ENCODE measurements at places on chromosomes 16 and 17.

- peak; percentile 83 for DNase-seq
Observed at GRCh38 chr17:4945176-4945943, 3.0 kb downstream of the PFN1 start.

- no peak for DNase-seq
Observed at GRCh38 chr17:28907709-28908475, 5.0 kb upstream of the DHRS13 start.

- no peak for DNase-seq
Observed at GRCh38 chr17:14693382-14693781, 392.5 kb downstream of the HS3ST3B1 start.

DNA sequence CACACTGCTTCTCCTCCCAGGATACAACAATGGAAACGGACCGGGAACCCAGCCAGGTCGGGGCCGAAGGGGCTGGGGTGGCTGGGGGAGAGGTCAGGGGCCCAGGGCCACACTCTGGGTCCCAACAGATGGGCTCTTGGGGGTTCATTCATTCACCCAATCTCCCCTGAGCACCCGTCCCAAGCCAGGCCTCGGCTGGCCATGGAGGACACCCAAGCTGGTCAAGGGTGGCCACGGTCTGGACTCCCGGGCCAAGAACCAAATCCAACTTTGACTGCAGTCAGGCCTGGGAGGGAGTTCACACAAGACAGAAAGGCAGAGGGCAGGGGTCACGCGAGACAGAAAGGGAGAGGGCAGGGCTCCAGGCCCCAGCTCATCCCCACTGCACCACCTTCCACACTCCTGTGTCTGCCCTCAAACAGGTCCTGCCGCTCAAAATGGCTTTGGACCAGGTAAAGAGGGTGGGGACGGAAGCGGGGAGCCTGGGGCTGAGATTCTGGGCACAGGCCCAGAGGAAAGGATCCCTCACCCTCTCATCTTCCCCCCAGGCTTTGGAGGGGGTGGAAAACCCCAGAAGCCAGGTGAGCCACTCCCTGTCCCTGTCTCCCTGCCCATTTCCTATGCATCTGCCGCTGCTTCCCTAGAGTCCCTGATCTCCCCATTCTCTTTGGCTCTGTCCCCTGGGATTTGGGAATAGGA lies 12.3 kb upstream of the PKMYT1 start:
- no peak for DNase-seq

- no peak for DNase-seq
Observed at GRCh38 chr17:70658840-70659239, 489.5 kb downstream of the KCNJ2 start.

GRCh38 chr17:40281663-40282062 lies 6.0 kb upstream of the CDC6 start:
- DNase-seq, result no peak

DNA sequence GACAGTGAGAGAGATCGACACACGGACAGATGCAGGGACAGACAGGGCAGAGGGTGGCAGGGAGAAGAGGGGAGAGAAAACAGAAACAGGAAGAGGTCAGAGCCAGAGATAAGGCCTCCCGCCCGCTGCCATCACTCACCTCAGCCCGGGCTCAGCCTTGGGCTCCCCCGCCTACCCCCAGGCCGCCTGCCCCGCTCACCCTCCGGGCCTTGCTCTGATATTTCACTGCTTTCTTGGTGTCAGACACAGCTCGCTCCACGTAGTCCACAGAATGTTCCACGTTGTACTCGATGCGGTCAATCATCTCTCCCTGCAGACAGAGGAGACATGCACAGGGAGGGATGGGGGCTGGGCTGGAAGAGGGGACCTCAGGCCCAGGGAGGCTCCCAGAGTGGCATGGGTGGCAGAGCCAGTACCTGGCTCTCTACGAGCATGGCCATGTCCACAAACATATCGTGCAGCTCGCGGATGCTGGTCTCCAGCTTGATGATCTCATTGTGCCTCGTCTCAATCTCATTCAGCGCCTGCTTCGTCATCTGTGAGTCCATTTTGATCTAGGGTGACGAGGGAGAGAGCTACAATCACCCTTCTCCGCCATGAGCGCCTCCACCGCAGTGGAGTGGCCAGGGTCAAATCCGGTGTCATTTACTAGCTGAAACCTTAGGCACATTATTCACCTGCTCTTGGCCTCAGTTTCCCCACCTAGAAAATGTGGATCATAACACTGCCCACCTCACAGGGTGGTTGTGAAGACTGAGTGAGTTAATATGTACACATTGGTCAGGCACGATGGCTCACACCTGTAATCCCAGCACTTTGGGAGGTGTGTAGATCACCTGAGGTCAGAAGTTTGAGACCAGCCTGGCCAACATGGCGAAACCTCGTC lies 8.2 kb downstream of the HSD3B7 start:
- DNase-seq, result no peak

GRCh38 chr16:35492225-35492624 lies 2032.8 kb downstream of the TP53TG3F start:
- no peak for DNase-seq

GRCh38 chr16:21023509-21024202 lies 123.1 kb downstream of the LYRM1 start:
- DNase-seq, result no peak

DNA sequence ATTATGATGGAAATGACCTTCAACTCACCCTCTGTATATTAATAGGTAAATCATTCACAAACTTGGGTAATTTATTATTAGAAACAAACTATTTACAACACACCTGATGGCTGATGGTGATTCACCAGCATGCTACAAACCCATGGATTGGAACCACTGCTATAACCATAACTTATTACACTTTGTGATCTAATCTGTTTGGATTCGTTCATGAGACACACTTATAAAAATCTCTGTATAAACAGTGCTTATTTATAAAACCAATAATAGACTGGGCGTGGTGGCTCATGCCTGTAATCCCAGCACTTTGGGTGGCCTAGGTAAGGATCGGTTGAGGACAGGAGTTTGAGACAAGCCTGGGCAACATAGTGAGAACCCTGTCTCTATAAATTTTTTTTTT lies 16.0 kb downstream of the SMIM36 start:
- DNase-seq, result no peak

GRCh38 chr17:31580706-31581490 lies 189.4 kb downstream of the RAB11FIP4 start:
- DNase-seq, result no peak

GRCh38 chr17:81522491-81523401 lies 5.4 kb upstream of the FSCN2 start:
- DNase-seq, result no peak

- no peak for DNase-seq
Observed at GRCh38 chr16:27726621-27727261, 176.8 kb downstream of the KATNIP start.

GRCh38 chr17:19318611-19319010 lies 43.9 kb downstream of the B9D1 start:
- DNase-seq, result no peak

- DNase-seq, result no peak
Observed at GRCh38 chr16:9800186-9800738, 382.0 kb downstream of the GRIN2A start.

DNA sequence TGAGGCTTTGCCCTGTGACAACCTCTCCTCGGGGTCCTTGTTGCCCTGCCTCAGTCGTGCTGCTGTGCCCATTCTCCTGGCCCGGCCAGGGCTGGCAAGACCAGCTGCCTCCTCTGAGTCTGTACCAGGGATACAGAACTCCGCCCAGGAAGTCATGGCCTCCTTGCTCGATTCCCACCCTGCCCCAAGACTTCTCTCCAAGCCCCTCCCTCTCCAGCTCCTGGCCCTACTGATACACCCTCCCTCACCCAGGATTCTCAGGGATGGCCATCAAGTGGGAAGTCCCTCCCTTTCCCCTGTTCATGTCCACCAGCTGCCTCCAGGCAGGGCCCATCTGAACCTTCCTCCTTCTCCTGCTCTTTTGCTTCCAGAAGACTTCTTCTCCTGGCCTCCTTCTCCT lies 11.2 kb upstream of the TMEM208 start:
- no peak for DNase-seq

GRCh38 chr17:82713071-82713723 lies 3.3 kb upstream of the FN3KRP start:
- DNase-seq, result no peak

DNA sequence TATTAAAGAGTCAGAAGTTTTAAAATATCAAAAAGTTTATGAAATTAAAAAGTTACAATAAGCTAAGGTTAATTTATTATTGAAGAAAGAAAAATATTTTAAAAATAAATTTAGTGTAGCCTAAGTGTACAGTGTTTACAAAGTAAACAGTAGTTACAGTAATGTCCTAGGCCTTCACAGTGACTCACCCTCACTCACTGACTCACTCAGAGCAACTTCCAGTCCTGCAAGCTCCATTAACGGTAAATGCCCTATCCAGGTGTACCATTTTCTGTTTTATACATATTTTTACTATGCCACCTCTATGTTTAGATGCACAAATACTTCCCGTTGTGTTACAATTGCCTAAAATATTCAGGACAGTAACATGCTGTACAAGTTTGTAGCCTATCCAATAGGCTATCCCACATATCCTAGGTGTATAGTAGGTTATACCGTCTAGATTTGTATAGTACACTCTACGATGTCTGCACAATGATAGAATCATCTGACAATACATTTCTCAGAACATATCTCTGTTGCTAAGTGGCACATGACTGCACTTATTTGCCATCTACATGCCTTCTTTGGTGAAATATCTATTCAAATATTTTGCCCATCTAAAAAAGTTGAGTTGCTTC lies 67.2 kb upstream of the WSB1 start:
- DNase-seq, result no peak

DNA sequence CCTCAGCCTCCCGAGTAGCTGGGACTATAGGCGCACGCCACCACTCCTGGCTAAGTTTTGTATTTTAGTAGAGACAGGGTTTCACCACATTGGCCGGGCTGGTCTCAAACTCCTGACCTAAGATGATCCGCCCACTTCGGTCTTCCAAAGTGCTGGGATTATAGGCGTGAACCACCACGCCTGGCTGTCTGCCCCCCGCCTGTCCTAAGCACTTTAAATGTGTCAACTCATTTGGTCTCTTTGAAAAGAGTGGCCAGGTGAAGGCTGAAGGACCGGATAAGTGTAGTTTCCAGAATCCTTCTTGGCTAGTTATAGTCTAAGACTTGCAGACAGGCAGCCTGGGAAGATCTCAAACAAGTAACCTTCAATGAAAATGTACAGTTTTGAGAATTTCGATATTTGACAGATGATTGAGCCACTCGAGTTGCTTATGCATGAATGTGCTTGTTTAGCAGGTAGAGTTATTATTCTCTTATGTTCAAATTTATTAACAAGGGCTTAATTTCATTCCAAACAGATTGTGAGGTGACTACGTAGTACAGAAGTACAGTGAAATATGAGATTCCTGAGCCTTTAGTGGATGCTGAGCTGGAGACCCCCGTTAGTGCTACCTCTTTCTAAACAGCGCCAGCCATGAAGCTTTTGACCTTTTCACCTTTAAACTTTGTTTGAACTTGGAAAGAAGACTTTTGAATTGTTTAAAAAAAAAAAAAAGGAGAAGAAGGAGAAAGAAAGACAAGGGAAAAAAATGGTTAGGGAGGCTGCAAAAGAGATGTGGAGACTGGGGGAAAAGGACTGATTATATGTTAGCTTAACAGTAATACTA lies 164.4 kb upstream of the TBX2 start:
- DNase-seq, result no peak

DNA sequence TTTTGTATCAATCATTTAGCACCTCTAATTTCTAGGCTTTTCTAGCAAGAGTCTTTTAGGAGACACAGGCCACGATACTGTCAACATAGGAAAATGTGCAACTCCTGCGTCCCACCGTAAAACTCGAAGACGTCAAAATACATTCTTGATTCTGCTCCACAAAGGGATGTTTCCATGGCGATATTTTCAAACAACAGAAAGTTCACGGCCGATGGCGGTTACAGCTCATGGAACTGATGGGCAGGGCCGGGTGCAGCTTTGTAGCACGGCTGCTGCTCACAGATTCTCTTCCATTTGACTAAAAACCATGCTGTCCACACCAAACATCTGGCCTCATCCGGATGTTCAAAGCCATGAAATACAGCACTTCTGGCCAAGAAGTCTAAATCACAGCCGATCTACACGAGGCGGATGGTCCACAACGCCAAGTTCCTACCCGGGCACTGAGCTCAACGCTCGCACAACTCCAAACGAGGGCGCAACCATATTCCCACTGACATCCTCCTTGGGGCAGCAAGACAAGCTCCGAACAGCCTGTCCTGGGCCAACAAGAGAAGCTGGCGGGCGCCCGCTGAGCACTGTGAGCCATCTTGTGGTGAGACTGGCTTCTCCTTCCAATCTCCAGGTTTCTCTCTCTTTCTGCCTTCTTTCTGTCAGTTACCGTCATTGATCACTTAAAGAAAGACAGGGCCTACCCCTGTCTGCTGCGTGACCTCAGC lies 79.8 kb downstream of the ZNF778 start:
- no peak for DNase-seq

GRCh38 chr17:49260011-49260816 lies 29.6 kb upstream of the PHOSPHO1 start:
- DNase-seq, result peak; percentile 49

DNA sequence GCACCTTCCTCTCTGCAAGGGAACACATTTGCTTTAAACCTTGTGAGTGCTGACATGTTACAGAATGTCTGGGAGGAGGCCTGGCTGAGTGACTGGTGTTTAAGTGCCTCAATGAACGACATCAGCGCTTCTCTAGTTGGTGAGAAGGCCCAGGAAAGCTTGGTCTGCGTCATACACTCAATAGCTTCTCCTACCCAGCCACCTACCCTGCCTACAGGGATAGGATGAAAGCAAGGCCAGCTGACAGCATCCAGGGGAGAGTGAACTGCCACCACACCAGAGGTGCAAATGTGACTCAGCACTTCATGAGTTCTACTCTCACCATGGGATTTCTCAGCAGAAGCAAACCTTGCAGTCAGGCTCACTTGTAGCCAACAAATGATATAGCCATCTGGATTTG lies 31.7 kb upstream of the CFAP20 start:
- DNase-seq, result no peak

DNA sequence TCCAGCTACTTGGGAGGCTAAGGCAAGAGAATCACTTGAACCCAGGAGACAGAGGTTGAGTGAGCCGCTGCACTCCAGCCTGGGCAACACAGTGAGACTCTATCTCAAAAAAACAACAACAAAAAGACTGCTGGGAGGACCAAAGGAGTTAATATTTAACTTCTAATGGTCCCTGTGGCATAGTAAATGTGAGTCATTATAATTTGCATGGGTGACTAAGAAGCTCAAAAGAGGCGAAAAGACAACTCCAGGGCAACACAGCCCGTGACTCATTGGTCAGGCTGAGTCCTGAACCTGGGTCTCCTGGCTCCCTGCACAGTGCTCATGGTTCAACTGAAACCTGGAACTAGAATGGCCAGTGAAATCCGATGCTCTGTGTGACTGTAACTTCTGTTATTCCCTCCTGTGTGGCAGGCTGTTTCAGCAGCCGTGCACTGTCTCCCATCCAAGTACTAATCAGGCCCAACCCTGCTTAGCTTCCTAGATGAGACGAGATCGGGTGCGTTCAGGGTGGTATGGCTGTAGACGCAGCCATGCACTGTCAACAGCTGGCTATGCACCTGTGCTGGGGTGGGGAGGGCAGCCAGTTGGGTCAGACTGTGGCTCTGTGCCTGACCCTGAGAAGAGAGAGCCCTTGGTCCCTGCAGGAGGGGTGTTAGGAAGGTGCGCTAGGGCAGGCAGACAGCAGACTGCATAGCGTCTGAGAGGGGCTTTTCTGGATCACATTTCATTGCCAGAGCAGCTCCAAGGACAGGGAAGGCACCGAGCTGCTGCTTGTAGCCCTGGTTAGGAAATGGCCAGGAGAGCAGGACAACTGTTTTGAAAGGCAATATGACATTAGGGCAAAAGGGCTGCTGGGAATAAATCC lies 14.5 kb upstream of the GPRC5C start:
- DNase-seq, result no peak

All from stimulated activated CD4-positive, alpha-beta T cell treated with anti-CD3 and anti-CD28 coated beads, TNF-alpha, amount 100 ng/mL, for 48 hours (primary cell).